ENCODE measurements at places on chromosomes 12 and 14. TPM values are rescaled to one million over a fixed set of nuclear protein-coding genes. Genes with fewer than 3 reads are reported as not detected.

DNA sequence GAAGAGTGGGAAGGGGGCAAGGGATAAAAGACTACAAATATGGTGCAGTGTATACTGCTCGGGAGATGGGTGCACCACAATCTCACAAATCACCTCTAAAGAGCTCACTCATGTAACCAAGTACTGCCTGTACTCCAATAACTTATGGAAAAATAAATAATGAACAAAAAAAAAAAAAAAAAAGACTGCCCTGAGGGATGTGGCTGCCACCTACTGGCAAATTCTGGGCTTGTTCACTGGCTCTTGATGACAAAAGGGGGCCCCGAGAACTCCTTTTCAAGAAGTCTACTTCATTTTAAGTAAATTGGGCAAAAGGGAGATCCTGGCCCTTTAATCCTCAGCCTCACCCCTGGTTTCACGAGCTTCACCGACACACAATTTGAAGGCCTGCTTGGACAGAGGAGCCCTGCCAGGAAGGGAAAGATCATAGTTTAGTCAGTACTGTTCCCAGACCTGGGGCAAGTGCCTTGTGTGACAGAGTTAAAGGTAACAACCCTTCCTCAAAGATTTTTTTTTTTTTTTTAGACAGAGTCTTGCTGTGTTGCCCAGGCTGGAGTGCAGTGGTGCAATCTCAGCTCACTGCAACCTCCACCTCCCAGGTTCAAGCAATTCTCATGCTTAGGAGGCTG, 26.1 kb upstream of the STAC3 start:
- no peak overlapping the region for H3K27ac ChIP-seq
- no peaks in the 10 kb centered on the region for H3K27me3 ChIP-seq
- peaks cover 37% of the 10 kb centered on the region for H3K36me3 ChIP-seq
- no peak overlapping the region for H3K4me3 ChIP-seq
- no peak for DNase-seq

DNA sequence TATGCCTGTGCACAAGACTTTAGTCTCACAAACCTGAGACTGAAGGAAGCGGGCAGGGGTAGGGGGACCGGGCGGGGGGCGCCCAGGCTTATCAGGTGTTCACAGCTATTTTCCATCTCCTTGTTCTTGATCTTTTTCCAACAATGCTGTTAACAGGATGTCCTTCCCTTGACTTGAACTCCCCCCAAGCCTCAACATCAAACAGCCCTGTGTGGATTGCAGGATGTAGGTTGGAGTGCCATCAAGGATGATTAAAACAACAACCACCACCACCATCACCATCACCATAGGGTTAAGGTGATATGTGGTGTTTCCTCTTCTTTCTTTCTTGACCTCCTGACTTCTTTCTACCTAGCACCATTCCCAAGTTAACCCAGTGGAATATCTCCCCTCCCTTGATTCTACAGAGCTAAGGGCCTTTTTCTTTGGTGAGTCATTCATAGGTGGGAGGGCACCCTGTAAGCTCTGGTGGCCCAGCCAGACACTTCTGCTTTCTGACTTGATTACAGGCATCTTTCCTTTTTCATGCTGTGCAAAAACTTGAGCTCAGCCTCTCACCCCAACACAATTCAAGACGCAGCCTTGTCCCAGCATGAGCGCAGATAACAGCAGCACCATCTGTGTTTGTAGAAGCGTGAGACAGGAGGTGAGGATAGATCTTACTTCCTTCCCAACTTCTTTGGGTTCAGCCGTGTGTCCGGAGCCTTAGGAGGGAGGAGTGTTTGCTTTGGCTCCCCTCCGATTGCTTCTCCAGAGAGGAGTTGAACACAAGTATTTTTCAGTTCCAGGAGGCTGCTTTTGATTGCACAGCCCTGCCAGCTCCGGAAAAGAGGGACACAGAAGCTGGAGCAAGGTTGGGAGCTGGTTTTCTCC, 26.8 kb downstream of the FLVCR2 start:
- DNase-seq, result no peak
- H3K36me3 ChIP-seq, result peaks cover 3% of the 10 kb centered on the region
- H3K4me3 ChIP-seq, result no peak overlapping the region

GRCh38 chr12:75658901-75659823, 147.8 kb upstream of the KRR1 start:
- H3K4me1 ChIP-seq, result no peaks in the 10 kb centered on the region
- DNase-seq, result no peak
- no peaks in the 10 kb centered on the region for H3K36me3 ChIP-seq
- no peaks in the 10 kb centered on the region for H3K27me3 ChIP-seq

The KRT79 gene
- not detected for total RNA-seq

The KLRC2 gene
- total RNA-seq, result 0.19 TPM
